ENCODE measurements at places on chromosomes 11 and 22.
A peak's percentile ranks its signal among the peaks of the same experiment; 100 is the strongest.

- no peak for DNase-seq
These were observed 39.4 kb downstream of the GLYATL2 start for GRCh38 chr11:58805065-58805464.

- DNase-seq: no peak
These were observed 39.5 kb downstream of the HIPK3 start for GRCh38 chr11:33296695-33297094.

- no peak for DNase-seq
These were observed 97.0 kb upstream of the PRR5 start for GRCh38 chr22:44604991-44605390.

DNA sequence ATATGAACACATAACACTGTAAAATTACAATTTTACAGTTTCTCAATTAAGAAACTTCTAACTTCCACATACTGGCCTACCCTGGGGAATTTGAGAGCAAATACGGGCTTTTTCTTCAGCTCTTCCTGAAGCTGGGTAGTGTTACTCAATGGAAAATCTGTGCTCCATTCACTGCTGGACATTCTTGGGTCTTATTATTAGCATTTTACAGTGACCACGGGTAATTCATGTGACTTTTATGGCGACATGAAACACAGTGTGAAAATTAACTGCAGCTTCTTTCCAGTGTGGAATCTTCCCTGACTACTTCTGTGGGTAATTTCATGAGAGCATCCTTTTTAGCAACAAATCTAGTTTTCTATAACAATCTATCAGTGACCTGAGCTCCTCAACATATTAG, 423.7 kb upstream of the ANO5 start:
- no peak for DNase-seq

- no peak for DNase-seq
These were observed 125.6 kb downstream of the DSCAML1 start for GRCh38 chr11:117671370-117671769.

DNA sequence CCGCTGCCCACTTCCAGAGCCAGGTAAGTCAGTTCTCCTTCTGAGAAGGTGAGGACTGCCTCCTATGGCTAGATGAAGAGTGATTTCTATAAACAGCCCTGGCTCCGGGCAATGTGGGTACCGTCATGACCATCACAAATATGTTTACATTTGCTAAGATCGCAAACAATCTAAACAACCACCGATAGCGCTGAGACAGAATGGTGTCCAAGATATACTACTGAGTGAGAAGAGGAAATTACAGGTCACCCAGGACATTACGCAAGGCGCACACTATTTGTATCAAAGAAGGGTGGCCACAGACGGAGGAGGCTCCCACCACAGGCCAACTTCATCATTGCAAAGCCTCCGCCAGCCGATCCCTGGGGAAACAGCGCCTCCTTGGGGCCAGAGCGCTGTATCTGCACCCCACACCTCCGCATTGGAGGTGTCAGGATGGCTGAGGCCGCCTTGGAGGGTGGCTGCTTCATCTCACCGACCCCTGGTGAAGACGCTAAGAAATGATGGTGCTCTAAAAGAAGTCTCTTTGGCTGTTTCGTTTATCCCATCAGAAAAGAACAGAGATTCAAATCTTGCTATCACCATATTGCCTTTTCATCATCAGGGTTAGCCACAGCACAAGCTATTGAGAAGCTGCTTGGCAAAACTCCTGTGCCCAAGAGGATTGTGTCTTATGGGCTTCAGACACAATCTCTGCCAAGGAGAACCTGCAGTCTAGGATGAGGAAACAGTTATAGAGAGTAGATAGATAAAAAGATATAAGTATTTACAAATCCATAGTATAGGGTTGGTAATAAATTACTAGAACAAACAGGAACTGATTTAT, 12.3 kb upstream of the ASRGL1 start:
- DNase-seq: peak; percentile 10

DNA sequence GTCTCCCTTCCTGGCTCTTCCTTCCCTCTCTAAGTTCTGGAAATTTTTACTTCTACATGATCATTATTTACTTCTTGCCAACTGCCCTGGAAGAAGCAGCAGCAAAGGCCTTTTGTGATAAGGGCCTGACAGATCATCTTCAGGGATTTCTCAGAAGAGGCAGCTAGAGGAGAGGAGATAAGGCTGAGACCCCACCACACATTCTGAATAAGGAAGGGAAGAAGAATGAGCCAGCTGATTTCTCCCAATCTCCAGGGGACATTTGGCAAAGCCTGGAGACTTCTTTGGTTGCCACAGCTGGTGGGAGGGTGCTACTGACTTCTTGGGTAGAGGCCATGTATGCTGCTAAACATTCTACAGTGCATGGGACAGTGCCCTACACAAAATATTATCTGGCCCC, 122.4 kb upstream of the OR9Q1 start:
- DNase-seq: no peak

- DNase-seq: peak; percentile 31
These were observed 16.2 kb downstream of the BAD start for GRCh38 chr11:64268025-64268892.

DNA sequence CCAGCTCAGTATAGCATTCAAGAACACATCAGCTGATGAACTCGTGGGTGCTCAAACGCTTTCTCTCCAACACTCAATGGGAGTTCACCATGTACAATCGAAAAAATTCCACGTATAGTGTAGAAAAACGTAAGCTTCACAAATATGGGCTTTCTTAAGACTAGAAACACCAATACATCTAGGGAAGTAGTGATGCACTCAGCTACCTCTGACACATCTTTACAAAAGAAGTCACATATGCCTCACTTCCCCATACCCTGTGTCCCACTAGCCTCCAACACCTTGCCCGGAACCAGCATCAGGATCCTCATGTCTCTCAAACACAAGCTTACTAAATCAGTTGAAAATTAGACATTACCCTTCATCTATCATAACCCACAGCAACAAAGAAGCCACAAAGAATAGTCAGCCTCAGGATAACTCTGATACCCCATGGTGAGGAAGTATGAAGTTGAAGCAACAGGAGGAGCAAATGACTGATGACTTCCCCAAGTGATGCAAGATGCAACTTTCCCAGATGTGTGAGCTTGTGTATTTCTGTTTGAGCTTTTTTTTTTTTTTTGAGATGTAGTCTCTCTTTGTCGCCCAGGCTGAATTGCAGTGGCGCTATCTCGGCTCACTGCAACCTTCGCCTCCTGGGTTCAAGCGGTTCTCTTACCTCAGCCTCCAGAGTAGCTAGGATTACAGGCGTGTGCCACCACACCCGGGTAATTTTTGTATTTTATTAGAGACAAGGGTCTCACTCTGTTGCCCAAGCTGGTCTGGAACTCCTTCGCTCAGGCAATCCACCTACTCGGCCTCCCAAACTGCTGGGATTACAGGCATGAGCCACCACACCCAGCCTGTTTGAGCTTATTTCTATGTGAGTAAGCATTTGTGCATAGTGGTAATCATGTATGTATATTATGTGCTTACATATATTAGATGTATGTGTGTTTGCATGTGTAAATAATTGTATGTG, 8.5 kb upstream of the DENND5A start:
- peak; percentile 77 for DNase-seq

- peak; percentile 82 for DNase-seq
These were observed 5.9 kb downstream of the DBX1 start for GRCh38 chr11:20154381-20154780.

DNA sequence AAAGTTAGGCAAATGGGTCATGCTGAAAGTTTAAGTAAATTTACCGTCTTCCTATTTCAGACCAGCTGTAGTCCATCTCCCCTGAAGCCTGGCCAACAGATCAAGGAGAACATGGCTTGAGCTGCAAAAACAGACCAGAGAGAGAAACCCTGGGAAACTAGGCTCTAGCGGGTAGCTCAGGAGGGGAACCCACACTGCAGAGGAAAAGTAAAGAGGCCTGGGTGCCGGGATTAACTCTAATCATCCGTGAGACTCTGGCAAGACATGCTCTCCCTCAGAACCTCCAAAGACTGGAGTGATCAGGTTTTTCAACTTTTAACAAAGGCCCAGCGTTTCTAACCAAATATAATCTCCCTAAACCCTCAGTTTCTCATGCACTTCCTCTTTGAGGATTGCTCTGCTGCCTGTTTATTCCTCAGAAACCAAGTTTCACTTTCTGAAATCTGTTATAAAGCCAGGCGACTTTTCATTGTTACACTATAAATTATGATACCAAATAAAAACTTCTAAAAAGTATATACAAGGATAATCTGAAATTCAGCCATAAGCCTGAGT, 67.5 kb downstream of the GAB2 start:
- peak; percentile 18 for DNase-seq

DNA sequence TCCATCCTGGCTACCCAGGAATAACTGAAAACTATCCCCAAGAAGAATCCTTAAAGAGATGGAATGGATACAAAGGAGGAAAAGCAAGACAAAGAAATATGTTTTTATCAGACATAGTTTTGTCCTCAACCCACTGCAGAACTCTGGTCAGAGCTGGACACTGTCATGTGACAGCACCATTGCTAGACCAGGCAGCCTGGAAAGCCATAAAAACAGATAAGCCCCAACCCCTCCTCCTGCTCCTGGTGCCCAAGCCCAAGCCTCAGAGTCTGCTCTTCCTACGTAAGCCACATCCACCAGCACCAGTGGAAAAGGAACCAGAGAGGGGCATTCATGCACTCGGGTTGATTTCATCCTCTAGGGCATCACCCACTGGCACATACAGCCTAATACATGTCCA, 116.9 kb downstream of the TRIM29 start:
- DNase-seq: no peak

- DNase-seq: no peak
These were observed 31.7 kb upstream of the GRAMD4 start for GRCh38 chr22:46588279-46589140.

DNA sequence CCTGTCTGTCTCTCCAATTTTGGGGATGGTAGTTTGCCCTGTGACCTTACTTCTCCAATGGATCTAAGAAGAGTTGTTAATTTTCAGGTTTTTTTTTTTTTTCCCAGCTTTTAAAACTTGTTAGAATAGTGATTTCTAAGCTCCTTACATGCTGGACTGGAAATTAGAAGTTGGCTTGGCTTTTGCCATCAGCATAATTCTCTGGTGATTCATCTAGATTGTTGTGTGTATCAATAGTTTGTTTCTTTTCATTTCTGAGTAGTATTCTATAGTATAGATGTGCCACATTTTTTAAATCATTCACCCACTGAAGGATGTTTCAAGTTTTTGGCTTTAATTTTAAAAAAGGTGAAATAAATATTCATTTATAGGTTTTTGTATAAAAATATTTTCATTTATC, 51.4 kb downstream of the ADAMTS15 start:
- DNase-seq: peak; percentile 14

- DNase-seq: no peak
These were observed 2.3 kb upstream of the ADORA2A start for GRCh38 chr22:24424901-24425775.

GRCh38 chr11:63908631-63909401, 8.1 kb downstream of the RCOR2 start:
- no peak for DNase-seq

GRCh38 chr11:61491736-61492395, 16.7 kb upstream of the LRRC10B start:
- no peak for DNase-seq

All from fibroblast of skin of right quadriceps (primary cell).